ENCODE measurements at places on chromosomes 2 and 18.
A peak's percentile ranks its signal among the peaks of the same experiment; 100 is the strongest.

- DNase-seq, result no peak
Measured at GRCh38 chr2:226790431-226790830, 9.2 kb downstream of the IRS1 start.

- DNase-seq, result no peak
Measured at GRCh38 chr18:6010284-6010683, 115.0 kb upstream of the TMEM200C start.

DNA sequence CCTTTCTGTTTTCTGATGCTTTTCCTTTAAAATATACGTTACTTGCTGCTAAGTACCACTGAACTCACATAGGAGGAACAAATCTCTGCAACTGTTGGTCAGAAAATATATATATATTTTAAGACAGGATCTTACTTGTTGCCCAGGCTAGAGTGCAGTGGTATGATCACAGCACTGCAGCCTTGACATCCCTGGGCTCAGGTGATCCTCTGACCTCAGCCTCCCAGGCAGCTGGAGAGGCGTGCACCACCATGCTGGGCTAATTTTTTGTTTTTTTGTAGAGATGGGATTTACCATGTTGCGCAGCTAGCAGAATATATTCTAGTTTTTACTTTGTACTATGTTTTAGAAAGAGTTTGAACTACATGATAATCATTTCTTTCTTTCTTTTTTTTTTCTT, 51.5 kb downstream of the EHBP1 start:
- DNase-seq, result no peak

DNA sequence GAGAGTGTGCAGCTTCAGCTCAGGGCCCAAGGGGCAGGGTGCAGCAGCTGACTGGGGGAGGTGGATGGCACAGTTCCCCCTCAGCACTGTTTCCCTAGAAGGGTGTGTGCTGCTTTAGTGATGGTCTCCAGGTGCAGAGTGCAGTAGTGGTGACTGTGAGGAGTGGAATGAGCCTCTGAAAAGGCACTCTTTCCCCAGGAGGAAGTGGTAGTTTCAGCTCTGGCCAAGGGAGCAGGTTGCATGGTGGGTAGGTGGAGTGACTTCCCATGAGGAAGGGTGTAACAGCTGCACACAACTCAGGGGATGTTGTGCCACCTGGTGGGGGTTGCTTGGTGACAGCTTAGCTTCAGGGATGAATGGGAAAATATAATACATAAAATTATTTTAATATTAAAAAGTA, 251.5 kb upstream of the NXPH2 start:
- no peak for DNase-seq

DNA sequence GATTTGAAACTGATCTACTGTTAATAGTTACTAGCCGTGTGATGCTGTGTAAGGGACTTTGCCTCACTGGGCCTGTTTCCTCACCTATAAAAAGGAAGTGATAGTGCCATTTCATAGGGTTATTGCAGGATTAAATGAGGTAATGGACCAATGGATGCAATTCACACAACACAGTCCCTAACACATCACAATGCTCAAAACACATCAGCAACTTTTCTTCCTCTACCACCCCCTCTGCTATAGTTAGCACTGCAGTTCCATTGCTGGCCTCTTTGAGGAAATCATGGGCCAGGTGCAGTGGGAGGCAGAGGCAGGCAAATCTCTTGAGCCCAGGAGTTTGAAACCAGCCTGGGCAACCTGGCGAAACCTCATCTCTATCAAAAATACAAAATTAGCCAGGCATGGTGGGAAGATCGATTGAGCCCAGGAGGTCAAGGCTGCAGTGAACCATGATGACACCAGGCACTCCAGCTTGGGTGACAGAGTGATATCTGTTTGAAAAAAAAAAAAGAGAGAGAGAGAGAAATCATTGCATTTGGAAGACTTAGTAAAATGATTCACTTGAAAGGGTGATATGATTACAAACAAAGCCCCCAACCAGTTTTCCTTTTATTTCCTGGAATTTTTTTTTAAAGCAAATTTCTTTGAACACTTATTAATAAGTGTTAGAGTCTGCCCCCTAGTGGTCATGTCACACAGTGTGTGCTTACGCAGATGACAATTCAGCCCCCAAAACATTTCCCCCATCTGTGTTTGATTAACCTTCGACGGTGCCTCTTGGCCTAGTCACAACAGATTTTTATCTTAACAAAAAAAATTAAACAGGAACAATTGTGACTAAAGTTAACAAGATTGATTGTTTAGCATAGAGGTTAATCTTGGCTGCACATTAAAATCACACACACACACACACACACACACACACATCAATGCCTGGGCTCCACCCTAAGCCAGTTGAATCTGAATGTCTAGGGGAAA, 88.6 kb upstream of the BCL11A start:
- DNase-seq, result peak; percentile 20

- no peak for DNase-seq
Measured at GRCh38 chr2:239727182-239727775, 297.9 kb downstream of the NDUFA10 start.

GRCh38 chr18:30572214-30572613, 470.3 kb downstream of the DSC3 start:
- no peak for DNase-seq

DNA sequence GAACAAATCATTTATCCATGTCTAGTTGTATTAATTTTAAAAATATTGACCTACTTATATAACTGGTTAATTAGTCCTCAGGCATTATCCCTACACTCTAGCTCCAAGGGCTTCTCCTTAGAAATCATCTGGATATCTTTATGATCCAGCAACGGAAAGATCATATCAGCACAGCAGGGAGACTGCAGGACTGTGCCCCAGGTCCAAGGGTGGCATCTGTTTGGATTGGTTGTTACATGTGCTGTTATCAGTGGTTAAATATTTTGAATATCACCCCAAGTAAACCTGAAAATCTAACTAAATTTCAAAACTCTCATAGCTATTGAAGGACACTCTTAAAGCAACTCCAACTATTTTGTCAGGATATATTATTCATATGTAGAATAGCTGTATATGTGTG, 556.2 kb upstream of the ZEB2 start:
- no peak for DNase-seq

GRCh38 chr18:79525556-79526467, 130.1 kb downstream of the NFATC1 start:
- no peak for DNase-seq

DNA sequence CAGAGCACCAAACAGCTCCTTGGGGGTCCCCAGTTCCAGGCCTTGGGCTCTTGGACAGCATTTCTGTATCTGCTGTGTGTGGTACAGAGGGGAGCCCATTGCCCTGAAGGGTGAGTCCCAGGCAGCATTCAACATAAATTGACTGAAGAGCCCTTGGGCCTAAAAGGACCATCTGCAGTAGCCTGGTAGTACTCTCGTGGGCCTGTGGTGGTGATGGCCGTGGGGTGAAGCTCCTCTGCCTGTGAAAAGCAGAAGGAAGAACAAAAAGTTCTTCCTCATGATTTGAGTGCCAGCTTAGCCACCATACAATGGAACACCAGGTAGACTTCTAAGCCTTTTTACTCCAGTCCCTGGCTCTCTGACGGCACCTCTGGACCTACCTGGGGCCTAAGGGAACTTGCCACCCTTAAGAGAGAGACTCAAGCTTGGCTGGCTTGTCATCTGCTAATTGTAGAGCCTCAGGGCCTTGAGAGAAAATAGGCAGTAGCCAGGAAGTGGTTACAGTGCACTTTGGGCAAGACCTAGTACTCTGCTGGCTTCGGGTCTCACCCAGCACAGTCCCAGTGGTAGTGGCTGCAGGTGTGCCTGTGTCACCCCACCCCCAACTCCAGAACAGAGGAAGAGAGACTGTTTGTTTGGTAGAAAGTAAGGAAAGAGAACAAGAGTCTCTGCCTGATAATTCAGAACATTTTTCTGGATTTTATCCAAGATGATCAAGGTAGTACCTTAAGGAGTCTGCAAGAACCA, 84.6 kb upstream of the CERS6 start:
- DNase-seq, result no peak
